Fibroblast of pulmonary artery (primary cell): ENCODE measurements at places on chromosomes 3 and 15.

- peak; percentile 99 for DNase-seq
These were observed 308.4 kb downstream of the RPLP1 start for GRCh38 chr15:69760890-69761568.

- DNase-seq: peak; percentile 87
These were observed 150.2 kb upstream of the MLF1 start for GRCh38 chr3:158420654-158421396.

GRCh38 chr3:40765884-40766283 lies 241.1 kb downstream of the ZNF621 start:
- no peak for DNase-seq

- no peak for DNase-seq
These were observed 198.5 kb upstream of the MRPL3 start for GRCh38 chr3:131701153-131701770.

- DNase-seq: no peak
These were observed 531 bp upstream of the BLOC1S6 start for GRCh38 chr15:45586601-45587094.

- DNase-seq: no peak
These were observed 78.7 kb upstream of the TSC22D2 start for GRCh38 chr3:150329408-150329807.

DNA sequence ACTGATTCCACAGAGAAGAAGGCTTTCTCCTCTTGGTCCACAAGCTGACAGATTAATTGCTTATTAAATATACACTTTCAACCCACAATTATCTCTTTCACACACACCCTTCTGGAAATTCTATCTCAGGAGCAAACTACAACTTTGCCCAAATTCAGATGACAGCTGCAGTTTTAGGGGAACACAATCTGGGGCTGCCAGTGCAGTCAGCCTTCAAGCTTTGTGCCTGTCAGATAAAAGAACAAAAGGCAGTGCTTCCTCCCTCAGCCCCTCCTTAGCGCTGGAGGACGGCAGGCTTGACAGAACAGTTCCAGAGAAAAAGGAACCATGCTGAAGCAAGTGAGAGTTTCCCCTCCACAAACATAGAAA lies 99.6 kb downstream of the TMCC1 start:
- DNase-seq: no peak

DNA sequence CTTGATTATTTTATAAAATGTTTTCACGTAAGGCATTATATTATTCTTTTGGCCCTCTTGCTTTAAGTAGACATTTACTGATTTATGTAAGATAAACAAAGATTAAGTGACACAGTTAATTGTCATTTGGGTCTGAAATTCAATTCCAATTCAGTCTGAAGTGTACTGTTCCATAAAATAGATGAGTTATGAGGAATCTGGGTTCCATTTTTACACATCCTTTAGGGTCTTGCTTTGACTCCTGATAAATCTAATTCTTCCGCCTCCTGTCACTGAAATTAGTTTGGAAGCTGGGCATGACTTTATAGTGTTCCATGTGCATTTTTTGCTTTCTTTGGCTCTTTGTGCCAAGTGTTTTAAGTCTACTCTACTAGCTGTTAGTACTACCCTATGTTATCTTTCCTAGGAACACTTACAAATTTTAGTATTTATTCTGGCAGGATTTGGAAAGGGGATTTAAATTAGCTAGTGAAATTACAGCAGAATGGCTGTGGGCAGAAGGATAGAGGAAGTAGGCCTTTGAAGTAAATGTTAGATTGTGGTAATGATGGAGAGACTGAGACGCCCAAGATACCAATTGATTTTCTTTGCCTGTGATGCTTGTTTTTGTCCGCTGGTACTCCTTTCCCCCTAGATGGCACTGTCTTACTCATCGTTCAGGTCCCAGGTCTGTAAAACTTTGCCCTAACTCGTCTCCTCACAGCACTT lies 14.3 kb downstream of the ARL8B start:
- peak; percentile 37 for DNase-seq

DNA sequence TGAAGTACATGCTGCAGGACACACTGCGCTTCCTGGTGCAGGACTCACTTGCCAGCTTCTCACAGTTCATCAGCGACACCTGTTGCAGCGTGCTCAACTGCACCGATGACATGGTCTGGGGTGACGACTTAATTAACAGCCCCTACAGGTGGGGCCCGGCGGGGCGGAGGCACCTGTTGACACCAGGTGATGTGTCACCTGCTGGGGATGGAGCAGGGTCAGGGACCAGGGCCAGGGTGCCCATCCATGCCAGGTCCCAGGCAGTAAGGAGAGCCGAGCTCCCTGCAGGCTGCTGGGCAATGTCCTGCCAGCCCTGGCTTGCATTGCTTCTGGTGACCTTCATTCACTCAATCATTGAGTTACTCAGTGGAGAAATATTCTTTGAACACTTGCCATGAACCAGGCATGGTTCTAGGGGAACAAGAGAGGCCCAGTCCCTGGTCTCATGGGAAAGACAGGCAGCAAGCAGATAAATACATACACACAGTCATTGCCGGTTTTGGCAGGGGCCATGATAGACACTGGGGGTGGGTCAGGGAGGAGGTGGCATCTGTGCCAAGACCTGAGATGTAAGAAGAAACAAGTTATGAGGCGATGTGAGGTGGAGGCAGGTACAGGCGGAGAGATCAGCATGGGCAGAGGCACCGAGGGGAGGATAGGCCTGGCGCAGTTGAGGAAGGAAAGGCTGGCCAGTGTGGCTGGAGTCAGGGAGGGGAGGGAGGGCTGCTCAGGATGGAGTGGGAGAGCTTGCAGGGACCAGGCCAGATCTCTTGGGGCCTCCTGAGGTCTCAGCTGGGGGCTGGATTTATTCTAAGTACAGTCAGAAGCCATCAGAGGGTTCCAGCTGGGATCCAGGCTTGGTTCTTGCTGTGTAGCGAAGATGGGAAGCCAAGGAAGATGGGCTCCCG lies 30.8 kb downstream of the DNAH1 start:
- DNase-seq: peak; percentile 60

GRCh38 chr15:73722425-73722824 lies 30.7 kb downstream of the INSYN1 start:
- no peak for DNase-seq

DNA sequence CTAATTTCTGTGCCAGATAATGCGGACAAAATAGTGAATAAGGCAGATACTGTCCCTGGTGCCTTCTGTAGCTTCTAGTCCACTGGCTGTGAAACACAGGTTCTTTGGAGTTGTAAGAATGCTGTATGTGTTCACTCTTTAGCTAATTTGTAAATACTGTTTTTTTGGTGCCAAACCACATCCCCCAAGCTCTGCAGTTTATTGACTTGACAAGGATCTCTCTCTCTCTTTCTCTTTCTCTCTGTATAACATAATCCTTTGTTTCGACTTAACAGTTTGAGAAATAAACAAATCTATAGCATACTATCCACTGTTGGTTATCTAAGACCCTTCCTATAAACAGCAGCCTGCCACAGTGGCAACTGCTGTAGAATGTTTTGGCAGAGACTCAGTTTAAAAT lies 7.6 kb downstream of the SMAD3 start:
- DNase-seq: no peak

GRCh38 chr3:130857336-130858026 lies 36.4 kb upstream of the ATP2C1 start:
- no peak for DNase-seq

DNA sequence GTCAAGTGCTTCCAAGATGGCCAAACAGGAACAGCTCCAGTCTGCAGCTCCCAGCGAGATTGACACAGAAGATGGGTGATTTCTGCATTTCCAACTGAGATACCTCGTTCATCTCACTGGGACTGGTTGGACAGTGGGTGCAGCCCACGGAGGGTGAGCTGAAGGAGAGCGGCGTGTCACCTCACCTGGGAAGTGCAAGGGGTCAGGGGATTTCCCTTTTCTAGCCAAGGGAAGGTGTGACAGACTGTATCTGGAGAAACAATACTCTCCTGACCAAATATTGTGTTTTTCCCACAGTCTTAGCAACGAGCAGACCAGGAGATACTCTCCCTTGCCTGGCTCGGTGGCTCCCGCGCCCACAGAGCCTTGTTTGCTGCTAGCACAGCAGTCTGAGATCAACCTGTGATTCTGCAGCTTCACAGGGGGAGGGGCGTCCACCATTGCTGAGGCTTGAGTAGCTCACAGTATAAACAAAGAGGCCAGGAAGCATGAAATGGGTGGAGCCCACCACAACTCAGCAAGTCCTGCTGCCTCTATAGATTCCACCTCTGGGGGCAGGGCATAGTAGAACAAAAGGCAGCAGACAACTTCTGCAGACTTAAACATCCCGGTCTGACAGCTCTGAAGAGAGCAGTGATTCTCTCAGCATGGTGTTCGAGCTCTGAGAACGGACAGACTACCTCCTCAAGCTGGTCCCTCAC lies 293.5 kb upstream of the SUCLG2 start:
- no peak for DNase-seq

- DNase-seq: no peak
These were observed 37.6 kb downstream of the CORO2B start for GRCh38 chr15:68616397-68616796.

DNA sequence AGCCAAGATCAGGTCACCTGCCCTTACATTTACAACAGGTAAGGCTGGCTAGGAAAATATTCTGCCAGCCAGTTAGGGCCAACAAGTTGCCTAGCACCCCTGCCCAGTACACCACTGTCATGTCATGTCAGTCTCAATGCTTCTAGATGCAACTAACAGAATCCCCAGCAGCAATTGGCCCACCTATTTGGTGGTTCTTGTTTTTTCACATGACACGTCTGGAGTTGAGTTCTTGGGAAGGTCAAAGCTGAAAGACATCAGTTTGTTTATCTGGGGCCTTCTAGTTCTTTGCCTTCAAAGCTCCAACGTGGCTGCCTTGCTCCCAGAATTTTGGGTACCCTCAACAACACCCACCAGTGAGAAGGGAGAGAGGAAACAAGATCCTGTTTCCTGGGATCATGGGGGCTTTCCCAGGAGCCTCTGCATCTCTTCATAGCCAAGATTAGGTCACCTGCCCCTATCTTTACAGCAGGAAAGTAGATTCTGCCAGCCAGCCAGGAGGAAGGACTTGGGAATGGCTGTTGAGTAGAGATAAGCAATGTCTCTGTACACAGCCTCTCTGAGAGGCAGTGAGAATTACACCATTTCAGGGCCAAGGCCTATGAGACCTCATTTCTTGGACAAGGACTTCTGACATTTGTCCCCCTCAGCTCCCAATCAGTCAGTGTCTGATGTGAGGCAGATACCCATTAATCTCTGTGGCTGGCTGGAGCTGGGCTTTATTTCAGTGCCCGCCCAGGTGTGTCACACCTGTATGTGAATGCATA lies 8.6 kb downstream of the GPX1 start:
- no peak for DNase-seq

- peak; percentile 18 for DNase-seq
These were observed 97.6 kb upstream of the VGLL3 start for GRCh38 chr3:87088430-87088992.

- DNase-seq: no peak
These were observed 34.2 kb upstream of the INO80 start for GRCh38 chr15:41150279-41150678.

DNA sequence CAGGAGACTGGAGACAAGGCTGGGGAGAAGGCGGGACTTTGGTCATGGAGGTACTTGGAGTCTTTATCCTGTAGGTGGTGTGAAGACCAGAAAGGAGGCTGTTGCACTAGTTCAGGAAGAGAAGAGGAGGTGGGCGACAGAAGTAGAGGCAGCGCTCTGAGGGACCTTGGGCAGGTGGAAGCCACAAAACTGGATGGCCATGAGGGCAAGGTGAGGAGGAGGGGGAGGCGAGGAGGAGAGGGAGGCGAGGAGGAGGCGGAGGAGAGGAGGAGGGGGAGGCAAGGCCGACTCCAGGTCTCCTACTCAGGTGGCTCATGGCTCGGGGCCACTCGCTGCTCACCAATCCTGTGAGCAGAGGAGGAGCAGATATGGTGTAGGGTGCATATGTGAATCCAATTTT lies 125.6 kb downstream of the RPLP1 start:
- no peak for DNase-seq

DNA sequence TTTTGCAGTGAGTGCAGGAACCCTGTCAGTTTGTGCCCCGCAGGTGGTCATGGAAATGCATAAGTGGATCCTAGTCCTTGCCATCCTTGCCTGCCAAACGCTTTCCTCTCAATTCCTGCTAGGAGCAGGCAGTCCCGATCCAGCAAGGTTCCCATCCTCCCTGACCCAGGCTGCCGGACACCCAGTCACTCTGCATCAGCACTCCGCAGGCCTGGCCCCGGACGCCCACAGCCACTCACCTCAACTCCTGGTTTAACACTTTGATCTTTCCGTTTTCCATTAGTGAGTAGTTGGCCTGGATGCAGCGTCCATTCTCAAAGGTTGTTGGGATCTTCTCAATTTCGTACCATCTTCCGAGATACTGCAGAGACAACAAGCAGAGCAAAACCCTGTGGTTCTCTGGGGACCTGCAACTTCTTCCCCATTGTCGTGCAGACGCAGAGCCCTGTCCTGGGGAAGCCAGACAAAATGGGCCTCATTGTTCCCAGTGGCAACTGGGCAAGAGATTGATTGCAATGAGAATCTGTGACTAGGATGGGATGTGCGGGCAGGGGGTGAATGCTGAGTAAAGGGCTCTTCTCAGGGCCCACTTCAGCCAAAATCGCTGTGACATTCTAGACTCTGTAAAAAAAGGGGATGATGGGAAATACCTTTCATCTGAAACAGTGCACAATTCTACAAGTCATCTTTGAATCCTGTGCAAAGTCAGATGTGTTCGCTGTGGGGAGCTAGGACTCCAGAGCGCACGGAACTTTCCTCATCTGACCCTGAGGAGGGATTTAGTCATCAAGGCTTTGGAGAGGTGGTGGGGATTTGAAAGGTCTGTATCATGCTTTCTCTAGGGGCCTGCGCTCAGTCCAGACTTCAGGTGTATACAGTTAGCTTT lies 9.9 kb downstream of the APOD start:
- DNase-seq: no peak

- DNase-seq: peak; percentile 61
These were observed 16.5 kb downstream of the EMC3 start for GRCh38 chr3:9970020-9970652.

DNA sequence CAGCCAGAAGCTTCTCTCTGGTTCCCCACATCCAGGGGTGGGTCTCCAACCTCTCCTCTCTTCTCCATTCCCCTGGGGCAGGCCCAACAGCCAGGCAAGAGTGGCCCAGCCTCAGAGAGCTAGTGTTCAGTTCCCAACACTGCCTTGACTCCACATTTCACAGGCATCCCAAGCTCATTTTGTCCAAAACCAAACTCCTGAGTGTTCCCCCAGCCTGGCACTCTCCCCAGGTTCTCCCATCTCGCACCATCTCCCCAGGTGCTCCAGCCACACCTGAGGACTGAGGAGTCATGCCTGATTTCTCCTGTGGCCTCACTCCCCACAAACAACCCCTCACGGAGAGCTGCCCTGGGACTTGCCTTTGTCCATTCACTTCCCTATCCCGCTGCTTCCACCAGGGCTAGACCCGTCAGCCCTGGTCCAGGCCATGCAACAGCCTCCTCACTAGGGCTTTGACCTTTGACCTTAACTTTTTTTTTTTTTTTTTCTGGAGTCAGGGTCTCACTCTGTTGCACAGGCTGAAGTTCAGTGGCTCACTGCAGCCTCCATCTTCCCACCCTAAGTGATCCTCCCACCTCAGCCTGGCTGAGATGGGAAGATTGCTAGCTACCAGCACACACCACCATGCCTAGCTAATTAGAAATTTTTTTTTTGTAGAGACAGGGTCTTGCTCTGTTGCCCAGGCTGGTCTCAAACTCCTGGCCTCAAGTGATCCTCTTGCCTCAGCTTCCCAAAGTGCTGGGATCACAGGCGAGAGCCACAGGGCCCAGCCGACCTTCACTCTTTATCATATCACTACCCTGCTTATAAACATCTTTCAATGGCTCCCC lies 3.9 kb upstream of the CSK start:
- no peak for DNase-seq
